ENCODE measurements at places on chromosomes 4 and X.

DNA sequence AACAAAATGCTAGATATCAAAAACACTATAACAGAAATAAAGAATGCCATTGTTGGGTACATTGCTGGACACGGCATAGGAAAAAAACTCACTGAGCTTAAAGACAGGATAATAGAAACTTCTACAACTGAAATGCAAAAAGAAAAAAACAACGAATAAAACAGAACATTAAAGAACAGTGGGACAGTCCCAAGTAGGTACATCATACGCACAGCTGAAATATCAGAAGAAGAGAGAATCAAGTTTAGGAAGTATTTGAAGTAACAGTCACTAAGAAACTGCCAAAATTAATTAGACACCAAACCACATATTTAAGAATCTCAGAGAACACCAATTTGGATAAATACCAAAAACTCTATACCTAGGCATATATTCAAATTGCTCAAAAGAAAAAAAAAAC is 19.2 kb downstream of the RAB28 start:
- DNase-seq = no peak

DNA sequence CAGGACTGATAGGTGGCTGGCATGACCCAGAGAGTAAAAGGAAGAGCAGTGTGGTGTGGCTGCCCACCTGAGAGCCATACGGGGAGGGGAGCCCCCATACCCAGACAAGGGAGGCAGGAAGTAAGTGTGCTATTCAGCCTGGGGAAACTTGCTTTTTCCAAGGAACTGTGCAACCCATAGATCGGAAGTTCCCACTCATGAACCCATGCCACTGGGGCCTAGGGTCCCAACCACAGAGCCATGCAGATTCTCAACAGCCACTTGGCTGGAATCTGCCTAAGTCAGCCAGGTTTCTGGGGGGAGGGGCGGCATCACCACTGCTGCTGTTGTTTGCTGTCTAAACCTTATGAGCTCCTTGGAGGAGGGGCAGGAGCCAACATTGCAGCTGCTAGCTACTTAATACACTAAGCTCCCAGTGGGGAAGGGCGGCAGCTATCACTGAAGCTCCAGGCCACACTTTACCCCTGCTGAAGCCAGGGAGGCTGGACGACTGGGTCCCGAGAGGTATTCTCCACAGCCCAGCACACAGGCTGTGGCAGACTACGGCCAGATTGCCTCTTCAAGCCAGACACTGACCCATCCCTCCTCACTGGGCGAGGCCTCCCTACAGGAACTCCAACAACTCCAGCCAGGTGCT is 410.4 kb downstream of the INPP4B start:
- DNase-seq = no peak

DNA sequence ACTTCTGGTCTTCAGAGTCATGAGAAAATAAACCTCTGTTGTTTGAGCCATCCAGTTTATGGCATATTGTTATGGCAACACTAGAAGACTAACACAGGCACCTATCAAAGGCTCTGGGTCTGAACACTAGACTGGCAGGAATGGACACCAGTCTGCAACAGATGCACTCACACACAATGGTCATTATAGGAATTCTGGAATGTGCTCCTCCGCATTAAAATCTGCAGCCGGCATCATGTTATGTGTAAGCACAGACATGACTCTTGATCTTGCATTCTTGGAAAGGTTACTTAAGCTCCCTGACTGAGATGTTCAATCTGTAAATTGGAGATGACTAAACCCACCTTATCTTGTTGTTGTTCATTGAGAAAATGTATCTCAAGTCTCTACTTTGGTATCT is 112.3 kb upstream of the ZNF518B start:
- no peak for DNase-seq

DNA sequence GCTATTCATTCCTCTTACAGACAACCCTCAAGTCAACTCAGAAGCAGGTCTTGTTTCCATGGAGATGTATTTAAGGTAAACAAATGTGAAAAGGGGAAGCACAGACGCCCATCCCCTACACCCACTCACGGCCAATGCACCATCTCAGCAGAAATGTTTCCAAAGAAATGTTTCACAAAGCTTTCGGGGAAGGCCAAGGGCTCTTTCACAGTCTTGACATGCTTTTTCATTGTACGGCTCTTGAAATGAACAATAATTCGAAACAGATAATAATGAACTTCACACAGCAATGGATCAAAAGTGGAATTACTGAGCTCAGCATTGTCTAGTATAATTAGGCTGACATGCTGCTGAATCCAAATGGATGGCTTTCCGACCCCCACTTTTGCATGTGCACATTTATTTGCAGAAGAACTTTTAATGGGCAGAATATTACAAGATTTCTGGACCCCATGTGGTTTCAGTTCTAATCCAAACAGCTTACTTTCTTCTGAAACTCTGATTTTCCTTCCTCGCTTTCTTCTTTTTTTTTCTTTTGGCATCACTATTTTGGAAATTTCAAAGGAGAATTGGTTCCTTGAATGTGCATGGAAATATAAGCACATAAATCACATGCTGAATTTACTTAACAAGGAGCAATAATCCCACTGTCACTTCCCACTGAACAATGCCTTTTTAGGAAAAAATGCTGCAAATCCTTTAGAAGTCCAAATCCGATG is 160.9 kb downstream of the SMIM20 start:
- no peak for DNase-seq

DNA sequence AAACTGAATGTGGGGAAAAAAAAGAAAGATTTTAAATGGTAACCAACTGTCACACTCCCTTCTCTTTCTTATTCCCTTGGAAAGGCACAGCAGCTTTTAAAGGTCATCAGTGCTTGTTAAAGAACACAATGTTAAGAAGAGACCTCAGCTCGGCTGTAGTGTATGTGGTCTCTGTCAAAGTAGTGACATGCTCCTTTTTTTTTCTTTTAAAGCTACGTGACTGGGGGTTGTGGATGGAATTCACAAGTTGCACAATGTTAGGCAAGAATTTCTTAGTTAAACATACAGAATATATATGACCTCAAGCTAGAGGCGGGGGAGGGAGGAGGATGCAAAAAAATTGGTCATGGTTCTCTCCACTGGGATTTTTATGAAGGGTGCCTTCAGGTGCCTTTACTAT is 45.6 kb downstream of the OCRL start:
- DNase-seq = peak; percentile 71

DNA sequence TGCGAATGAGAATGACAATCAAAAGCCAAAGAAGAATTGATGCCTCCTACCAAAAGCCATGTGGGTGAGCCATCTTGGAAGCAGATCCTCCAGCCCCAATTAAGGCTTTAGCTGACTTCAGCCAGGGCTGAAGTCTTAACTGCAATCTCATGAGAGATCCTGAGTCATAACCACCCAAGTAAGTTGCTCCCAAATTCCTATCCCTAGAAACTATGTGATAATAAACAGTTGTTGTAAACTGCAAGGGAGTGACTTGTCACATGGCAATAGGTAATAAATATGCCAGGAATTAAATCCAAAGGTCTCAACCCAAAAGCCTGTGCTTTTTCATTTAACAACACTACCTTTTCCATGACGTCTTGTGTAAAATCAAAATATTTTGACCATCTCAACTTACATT is 154.2 kb upstream of the TBL1X start:
- DNase-seq = peak; percentile 37

DNA sequence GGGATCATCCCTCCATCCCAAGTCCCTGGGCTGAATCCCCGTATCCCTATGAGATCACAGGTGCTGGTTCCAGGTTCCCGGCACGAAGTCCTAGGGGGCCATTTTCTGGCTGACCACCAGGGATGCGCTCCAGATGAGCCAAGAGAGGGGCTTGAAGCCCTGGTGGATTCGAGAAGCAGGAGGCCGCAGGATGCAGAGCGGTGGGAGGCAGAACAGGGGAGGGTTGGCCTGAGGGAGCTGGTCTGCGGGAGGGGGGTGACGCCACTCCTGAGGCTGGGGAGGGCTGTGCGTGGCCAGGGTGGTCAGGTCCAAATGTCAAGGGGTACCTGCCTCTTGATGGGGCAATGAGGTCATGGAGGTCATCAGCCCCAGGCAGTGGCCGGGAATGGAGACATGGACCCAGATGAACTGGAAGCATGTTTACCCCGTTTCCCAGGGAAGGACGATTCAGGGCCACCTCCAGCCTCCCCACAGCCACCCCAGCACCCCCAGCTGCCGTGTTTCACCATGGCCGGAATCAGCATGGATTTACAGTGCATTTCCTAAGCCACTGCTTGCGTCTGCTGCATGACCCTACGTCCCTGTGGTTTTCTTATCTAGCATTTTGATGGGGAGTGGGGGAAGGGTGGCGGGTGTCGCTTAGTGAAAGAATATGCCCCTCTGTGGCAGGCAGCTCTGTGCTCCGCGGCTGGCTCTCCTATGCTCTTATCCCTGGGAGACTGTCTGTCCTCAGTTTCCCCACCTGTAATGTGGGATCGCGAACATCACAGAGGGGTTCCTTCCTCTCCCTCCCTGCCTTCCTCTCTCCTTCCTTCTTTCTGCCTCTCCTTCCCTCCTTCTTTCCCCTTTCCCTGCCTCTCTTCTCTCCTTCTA is 17.0 kb upstream of the HTRA3 start:
- DNase-seq = no peak

GRCh38 chr4:174714393-174715211 is 114.4 kb downstream of the GLRA3 start:
- peak; percentile 36 for DNase-seq

DNA sequence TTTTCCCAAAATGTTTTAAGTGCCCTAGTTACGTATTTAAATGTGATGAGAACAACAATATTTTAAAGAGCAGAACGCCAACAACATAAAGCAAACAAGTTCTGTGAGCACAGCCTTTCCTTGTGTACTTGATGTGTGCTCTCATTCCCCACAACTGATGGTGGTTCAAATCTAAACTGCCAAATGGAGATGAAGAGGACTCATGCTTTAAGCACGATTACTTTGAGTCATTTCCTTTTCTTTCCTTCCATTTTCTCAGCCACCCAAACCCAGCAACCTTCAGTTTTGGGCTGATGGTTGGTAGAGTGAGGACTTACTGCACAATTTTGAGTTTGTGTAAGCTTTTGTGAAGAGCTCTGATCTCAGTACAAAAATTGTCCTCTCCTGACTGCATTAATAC is 1.7 kb downstream of the NSD2 start:
- DNase-seq = peak; percentile 71

- DNase-seq = peak; percentile 87
Measured at GRCh38 chr4:147714575-147715401, 17.1 kb upstream of the ARHGAP10 start.

- DNase-seq = no peak
Measured at GRCh38 chr4:100898844-100899243, 381.0 kb upstream of the EMCN start.

GRCh38 chr4:167435786-167436185 is 201.5 kb upstream of the SPOCK3 start:
- DNase-seq = no peak

- DNase-seq = peak; percentile 6
Measured at GRCh38 chrX:20265726-20266681, 705 bp downstream of the RPS6KA3 start.

DNA sequence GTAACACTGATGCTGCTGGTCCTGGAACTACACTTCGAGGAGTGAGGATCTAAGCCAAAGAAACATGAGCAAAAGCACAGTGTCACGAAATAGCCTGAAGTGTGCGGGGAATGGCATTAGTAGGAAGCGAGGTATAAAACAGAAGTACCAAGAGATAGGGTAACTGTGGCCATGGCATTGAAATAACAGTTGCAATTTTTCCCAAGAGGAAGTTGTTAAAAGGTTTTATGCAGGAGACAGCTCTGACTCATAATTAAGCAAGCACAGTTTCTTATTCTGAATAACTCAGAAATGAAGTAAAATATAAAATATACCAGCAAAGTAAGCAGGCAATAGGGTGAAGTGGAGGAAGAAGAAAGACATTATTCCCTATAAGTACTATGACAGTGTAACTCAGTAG is 90.3 kb upstream of the TMEM150C start:
- DNase-seq = peak; percentile 19

- no peak for DNase-seq
Measured at GRCh38 chrX:11131146-11131545, 20.0 kb downstream of the HCCS start.

DNA sequence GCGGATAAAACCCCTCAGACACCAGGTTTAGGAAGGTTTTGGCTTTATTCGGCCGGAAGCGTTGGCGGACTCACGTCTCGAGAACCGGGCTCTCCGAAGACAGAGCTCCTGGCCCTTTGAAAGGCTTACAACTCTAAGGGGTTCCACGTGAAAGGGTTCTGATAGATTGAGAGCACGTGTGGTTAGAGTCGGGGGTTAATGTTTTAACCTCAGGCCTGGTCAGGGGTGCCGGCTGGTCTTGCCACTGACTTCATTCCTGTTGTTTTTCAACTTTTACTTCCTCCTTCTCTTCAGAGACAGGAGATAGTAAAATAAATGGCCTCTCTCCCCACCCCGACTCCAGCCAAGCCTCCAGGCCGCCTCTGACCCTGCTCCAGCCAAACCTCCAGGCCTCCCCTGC is 4.7 kb upstream of the ASMT start:
- no peak for DNase-seq

DNA sequence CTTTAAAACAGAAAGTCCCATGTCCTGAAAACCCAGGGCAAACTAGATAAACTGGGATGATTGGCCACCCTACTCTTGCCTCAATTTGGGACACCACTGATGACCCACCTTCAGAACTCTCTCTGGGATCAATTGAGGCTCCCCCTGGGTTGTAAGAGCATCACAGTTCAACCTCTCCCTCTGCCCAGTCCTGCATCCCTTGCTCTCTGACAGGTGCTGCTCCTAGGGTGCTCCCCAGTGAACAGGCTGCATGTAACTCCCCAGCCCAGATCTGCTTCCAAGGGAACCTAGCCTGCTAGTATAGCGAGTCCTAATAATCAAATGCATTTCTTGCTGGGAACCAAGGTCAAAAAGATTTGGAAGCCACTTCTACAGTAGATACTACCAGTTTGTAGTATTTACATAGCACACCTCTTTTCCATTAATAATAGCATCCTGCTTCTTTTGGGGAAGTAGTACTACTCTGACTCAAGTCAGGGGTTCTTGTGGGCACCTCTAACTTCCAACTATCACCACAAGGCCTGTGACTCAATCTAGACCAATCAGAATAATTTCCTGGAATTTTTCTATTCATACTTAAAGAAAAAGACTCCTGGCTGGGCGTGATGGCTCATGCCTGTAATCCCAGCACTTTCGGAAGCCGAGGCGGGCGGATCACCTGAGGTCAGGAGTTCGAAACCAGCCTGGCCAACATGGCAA is 42.1 kb upstream of the SPINK2 start:
- no peak for DNase-seq

GRCh38 chr4:29037501-29037900 is 1682.7 kb upstream of the PCDH7 start:
- DNase-seq = no peak
